SJSA1 (cell line): ENCODE measurements at places on chromosomes 5 and 9.

- DNase-seq = no peak
Measured at GRCh38 chr5:16152601-16153568, 26.7 kb downstream of the MARCHF11 start.

DNA sequence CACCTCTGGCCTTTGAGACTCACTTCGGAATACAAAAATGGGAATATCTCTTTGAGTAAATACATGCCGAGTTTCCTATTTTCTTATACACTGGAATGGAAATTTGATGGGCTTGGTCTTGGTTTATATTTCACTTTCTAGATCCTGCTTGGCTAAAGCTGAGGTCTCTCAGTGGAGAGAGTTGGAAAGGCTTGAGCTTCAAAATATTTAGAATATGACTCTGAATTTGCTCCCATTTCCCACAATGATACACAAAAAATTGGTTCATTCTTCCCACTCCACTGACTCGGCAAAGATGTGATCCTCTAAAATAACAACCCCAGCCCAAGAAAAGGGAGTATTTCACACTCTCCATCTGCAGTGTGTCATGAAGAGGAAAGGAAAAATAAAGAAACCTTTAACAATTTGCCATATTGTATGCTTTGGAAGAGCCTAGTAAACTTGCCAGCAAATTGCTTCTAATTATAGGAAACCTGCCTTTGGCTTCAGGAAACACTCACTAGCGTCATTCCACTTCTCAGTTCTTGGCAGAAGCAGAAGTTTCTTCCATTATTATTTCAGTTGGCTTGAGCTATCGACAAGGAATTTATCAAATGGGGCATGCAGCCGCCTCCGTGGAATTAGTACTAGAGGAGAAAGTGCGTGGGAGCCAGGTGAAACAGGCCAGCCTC lies 302.9 kb downstream of the NSG2 start:
- DNase-seq = no peak

DNA sequence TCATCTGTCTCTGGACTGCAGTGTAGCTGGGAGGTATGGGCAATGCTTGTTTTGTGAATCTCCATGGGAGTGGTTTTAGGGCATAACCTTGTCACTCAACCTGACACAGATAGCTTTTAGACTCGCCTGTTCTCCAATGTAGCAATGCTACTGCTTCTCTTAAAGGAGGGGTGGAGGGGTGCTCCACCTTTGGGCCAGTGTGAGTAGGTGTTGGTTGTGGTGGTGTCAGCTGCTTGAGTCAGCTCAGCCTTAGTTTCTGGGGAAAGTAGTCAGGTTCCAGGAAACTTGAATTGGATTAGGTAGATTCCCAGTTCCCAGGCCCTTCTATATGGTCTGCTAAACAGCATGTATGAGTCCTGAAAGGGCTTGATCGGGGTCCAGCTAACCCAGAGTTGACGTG lies 91.1 kb upstream of the PLPPR1 start:
- no peak for DNase-seq

DNA sequence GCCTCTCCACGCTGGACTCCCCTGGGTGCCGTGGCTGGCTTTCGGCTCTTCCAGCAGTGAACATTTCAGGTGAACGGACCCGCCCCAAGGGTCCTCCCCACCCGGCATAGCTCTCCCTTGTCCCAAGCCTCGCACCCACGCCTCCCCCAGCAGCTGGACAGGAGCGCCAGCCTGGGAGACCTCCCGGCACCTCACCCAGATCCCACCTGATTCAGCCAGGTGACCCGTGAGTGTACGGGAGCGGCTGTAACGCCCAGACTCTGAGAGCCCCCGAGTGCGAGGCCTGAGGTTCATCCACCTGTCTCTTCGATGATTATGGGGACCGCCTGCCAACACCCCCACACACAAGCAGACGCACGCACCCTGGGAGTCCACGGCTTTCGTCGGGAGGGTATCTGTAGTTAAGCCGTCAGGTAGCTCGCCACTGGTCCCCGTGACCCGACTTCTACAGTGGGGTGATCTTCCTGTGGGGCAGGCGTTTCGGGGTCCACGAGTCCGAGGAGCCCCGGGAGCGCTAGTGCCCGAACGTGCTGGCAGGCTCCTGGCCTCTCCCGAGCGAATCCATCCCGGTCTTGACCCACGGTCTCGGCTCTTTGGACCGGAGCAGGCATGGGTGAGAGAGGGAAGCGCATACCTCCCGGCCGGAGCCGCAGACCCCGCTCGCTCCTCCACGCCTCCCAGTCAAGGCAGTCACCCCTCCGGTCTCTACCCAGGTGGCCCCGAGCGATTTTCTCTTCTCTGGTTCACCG lies 14.9 kb downstream of the TRIM7 start:
- DNase-seq = peak; percentile 55

- DNase-seq = no peak
Measured at GRCh38 chr9:95776176-95776575, 99.3 kb upstream of the ERCC6L2 start.

DNA sequence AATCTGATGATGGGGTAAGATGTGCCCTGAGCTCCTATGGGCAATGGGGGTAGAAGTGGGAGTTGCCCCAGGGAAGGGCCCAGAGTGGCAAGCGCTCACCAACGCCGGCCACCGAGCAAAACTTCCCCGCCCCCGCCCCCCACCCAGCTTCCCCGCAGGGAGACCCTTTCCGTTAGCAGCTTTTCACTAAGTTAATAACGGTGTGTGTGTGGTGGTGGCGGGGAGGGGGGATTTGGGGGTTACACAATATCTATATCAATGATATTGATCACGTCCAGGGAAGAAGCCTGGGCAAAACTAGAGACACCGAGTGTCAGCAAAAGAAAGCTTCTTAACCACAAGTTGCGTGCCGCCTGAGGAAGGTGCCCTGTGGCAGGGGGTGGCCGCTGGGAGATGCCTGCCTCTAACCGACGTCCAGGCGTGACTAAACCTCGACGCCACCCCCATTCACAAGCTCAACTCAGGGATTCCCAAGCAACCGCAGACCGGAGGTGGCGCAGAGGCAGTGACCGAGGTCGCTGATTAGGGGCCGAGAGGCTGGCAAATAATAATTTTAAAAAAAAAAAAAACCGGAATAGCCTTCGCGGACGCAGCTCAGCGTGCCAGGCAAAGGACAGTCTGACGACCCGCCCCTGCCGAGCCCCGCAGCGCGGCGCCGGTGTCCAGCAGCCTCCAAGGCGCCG lies 222.6 kb downstream of the MEF2C start:
- no peak for DNase-seq

- no peak for DNase-seq
Measured at GRCh38 chr5:81639556-81639955, 111.3 kb downstream of the SSBP2 start.

DNA sequence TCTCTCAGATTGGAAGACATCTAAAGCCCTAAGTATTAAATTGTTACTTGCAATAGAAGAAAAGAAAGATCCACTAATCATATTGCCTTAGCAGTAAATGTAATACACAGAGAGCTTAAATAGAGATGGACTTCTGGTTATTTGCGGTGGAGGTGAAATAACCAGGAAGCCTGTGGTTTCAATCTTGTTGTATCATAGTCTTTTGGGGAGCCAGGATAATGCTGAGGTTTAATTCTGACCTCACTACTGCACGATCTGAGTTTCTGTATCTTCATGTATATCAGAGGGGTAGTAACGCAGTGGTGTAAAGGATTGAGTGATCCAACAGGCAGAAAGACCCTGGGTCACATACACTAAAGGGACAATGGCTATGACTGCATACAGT lies 71.7 kb downstream of the ANKRD55 start:
- DNase-seq = no peak

- no peak for DNase-seq
Measured at GRCh38 chr9:82491604-82492003, 503.0 kb downstream of the SPATA31D1 start.

GRCh38 chr5:34043099-34043876 lies at the start of gene C1QTNF3:
TSS of gene C1QTNF3 (minus strand) at chr5:34043213. CDS start at chr5:34043125, 88 bp downstream.
- no peak for DNase-seq

- DNase-seq = no peak
Measured at GRCh38 chr9:130474106-130474505, 29.3 kb downstream of the ASS1 start.

- no peak for DNase-seq
Measured at GRCh38 chr5:167864801-167865200, 426.6 kb upstream of the WWC1 start.
